ENCODE measurements at places on chromosomes 2 and 18.

GRCh38 chr2:28643911-28644334 lies 107.7 kb upstream of the PPP1CB start:
- DNase-seq: peak; percentile 8

GRCh38 chr2:219614076-219614860 lies 13.2 kb upstream of the SLC4A3 start:
- DNase-seq: no peak

DNA sequence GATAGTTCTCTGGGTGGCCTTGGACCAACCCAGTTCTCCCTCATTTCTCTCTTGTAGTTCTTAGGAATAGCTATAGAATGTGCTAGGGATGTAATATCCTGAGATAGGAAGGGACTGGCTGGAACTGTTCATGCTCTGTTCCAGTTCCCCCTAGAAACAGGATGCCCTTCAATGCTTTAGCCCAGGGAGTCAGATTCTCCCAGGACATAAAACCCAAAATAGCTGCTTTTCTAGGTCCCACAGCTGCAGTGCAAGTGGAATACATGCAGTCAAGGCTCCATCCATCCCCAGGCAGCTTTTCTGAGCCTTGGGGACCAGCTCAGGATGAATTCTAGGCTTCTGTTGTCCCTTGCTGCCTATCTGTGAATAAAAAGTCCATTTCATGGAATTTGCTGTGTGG lies 257.3 kb upstream of the CTAGE1 start:
- DNase-seq: no peak

- DNase-seq: no peak
These were observed 11.9 kb downstream of the IL1R2 start for GRCh38 chr2:102003696-102004095.

DNA sequence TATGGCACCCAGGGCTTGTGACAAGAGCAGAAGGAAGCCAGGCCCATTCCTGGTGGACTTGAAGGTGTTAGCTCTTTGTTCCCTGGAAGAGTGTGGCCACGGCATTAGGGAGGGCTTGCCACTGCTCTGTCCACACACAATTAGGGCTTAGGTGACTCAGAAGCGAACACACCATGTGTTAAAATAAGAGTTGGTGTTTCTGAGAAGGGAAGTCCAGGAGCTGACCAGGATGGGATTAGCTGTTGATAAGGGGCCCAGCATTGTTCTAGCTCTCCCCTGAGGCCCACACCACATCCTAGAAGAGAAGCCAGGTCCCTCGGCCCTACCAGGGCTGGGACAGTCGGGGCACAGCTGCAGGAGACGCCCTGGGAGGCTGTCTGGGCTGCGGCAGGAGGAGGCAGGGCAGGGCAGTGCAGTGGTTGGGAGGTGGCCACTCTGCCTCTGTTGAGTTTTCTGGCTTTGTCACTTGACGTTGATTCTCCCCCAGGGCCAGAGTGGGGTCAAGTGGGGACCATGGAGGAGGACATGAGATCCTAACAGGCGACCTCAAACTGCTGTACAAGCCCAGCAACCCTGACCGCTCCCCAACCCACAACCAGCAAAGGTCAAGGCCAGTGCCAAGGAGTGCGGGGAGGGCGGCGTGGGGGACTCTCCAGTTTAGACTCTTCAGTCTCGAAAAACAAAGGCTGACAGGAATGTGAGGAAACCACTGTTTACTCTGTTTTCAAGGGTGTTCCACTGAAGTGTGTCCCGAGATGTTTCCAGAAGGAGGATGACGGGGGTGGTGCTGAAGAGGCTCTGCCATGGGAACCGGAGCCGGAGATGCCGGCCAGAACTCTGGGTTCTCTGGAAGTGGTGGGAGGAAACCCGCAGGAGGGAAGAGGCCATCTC lies 16.8 kb downstream of the GNLY start:
- DNase-seq: peak; percentile 26

DNA sequence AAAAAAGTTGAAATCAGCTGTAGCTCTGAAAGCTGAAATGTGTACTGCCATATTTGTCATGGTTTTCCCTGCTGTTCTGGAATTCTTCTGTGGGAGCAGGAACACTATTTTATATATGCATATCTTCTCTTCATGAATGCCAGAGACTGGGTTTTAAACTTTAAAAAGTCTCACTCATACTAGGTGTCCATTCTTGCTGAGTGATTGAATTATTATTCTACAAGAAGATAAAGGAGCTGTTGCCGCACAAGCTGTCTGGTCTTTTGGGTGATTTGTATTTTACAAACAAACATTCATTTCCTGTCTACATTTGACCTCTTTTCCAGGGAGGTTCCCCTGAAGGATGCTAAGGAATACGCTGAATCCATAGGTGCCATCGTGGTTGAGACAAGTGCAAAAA lies 40.5 kb upstream of the TXNDC2 start:
- no peak for DNase-seq

GRCh38 chr2:79861059-79861374 lies 348.2 kb downstream of the CTNNA2 start:
- no peak for DNase-seq

DNA sequence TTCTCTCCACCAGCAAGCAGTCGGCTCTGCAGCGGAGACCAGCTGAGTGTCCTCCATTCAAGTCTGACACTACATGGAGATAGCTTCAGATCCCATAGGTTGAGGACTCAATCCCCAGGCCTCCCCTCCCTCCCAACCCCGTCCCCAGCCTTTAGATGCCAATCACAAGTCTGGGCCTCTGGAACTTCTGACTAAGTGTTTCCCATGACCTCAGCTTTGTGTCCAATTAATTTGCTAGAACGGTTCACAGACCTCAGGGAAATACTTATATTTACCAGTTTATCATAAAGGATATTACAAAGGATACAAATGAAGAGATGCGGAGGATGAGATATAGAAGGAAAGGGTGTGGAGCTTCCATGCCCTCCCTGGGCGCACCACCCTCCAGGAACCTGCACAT lies 77.4 kb downstream of the MERTK start:
- DNase-seq: no peak

DNA sequence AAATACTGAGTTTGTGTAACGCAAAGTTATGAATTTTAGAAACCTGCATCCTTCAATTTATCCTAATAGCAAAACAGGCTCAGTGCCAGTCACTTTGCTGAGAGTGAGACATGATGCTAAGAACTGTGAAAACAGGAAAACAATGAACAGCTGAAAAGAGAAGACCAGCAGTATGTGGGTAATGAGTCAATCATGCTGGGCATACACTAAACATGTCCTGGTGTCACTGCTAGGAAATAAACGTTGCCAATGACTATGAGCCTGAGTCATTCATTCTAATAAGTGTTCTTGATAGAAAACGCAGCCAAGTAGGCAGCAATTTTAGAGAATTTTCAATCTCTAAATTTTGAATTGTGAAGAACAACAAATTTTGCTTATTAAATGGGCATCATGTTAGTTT lies 237.3 kb downstream of the GALR1 start:
- no peak for DNase-seq

- DNase-seq: peak; percentile 97
These were observed 72.4 kb upstream of the YWHAQ start for GRCh38 chr2:9703085-9703678.

DNA sequence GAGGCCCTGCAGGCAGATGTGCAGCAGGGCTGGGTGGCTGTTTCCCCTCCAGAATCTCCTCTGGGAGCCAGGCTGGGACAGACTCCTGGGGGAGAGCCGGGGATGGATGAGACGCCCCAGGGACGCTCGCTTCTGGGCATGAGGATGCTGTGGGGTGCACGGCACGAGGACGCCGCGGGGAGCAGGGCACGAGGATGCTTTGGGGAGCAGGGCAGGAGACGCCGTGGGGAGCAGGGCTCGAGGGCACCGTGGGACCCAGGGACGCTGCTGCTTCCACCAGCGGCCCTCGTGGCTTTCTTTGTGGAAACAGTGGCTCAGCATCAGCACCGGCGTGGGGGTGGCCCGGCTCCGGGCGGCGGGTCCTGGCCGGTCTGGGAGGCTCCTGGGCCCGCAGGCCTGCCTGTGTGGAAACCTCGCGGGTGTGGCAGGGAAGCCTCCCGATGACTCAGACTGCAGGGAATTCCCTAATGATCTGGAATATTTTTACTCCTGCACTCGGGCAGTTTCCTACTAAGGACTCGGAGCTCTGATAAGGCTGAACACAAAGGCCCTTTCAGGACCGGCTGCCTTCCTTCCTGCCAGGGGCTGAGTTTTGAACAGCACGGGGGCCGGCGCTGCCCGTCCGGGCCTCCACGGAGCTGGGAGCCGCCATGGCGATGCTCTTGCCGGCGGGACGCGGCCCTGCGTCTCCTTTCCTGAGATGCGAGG lies 62.6 kb downstream of the NFATC1 start:
- no peak for DNase-seq

- DNase-seq: peak; percentile 19
These were observed 44.2 kb downstream of the WDPCP start for GRCh38 chr2:63544017-63544627.

- no peak for DNase-seq
These were observed 191.0 kb downstream of the NDUFA10 start for GRCh38 chr2:239834143-239834542.

GRCh38 chr2:25159949-25160348 lies 8.4 kb downstream of the POMC start:
- DNase-seq: no peak

DNA sequence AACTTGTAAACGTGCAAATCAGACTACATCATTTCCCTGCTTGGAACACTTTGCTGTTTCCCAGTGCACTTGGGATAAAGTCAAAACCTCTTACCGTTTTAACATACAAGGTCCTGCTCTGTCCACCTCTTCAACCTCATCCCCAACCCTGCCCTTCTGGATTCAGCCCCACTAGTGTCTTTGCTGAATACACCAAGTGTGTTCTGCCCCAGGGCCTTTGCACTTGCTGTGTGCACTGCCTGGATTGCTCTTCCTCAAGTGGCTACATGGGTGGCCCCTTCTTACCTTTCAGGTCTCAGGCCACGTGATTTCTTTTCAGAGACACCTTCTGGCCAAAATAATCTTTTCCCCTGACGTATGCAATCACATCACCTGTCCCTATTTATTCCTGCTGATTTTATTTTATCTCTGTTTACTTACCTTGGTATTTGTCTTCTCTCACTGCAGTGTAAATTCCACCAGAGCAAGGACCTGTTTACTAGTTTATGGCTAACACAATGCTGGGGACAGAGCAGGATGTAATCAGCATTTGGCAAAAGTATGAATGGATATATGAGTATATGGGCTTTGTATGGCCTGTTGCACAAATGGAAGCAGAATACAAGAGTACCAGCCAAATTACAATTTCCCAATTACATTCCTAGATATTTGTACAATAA lies 63.9 kb downstream of the MAPK4 start:
- no peak for DNase-seq

Measured in inflammatory macrophage treated with lipopolysaccharide for 4 hours (primary cell).